ENCODE measurements at places on chromosomes 7 and 10.
A peak's percentile ranks its signal among the peaks of the same experiment; 100 is the strongest.

DNA sequence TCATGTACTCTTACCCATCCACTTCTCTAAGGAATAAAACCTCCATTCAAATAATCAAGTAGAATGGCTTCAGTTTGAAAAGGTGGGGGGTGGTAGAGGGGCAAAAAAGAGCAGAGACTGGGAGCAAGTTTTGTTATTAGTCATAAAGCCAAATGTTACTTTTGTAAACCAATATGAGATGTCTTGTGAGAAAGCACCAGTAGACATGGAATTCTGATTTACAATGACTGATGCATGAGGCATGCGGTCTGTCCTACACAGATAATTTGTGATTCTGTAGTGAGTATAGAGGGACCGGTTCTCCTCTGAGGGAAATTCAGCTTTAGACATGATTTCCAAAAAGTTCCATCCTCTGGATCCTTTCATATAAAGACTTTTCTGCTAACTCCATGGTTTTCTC, 12.9 kb upstream of the ABCA13 start:
- no peak for DNase-seq

DNA sequence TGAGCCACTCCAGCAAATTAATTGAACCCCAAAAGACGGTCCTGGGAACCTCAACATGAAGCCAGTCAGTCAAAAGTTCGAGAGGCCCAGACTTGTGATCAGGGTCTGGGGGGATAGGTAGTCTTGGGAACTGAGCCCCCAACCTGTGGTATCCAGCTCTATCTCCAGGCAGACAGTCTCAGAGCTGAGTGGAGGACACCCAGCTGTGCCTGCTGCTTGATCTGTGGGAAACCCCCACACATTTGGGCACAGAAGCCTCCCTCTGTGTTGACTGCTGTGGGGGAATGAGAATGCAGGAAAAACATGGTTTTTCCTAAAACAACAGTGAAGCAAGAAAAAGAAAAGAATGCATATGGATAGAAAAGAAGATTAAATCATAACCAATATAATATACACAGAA, 16.3 kb upstream of the SNX8 start:
- no peak for DNase-seq

- DNase-seq, result no peak
Observed at GRCh38 chr7:128742206-128742605, 3.0 kb downstream of the CALU start.

- DNase-seq, result no peak
Observed at GRCh38 chr10:34768261-34768971, 46.7 kb downstream of the PARD3 start.

GRCh38 chr7:81990395-81990794, 220.5 kb upstream of the HGF start:
- DNase-seq, result no peak

GRCh38 chr10:65796472-65796871, 1129.4 kb upstream of the LRRTM3 start:
- DNase-seq, result no peak

DNA sequence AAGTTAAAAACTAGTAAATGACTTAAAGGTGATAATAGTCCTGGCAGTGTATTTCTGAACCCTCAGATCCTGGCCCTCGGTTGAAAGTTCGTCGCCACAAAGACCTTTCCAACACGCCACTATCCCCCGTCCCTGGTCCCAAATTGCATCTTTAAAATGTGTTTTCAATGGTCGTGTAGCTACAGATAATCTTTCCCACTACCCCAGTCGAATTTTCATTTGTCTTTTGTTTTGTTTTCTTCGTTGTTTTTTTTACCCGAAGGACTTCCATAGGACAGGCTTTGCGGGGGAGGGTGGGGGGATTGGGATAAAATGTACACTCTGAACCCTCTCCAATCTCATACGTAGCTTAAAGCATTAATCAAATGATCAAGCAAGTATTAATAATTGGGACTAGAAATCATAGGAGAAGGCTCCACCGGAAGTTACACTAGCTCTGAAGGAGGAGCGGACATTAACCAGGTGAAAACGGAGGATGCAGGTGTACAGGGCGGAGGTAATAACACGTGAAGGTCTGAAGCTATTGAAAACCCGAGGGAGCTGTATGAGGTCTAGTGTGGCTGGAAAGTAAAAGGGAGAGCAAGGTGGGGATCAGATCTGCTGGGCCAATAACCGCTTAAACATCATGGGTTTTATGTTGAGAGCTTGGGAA, 32.8 kb upstream of the PHF14 start:
- DNase-seq, result peak; percentile 14

DNA sequence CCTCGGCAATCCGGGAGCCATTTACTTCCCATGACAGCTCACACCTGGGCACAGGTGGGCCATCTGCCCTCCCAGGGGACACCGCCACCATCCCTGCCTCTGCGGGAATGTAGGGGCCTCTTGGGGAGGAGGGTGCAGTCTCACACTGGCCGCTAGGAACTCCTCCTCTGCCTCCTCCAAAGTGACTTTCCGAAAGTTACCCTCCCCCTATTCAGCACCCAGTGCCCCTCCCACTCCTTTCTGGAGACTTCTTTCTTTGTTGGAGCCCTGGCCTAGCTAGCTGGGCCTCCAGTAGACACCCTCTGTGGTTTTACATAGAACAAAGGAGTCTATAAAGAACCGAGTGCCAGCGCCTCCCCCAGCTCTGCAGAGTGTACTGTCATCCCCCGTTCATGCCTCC, 45.8 kb upstream of the MNX1 start:
- no peak for DNase-seq

DNA sequence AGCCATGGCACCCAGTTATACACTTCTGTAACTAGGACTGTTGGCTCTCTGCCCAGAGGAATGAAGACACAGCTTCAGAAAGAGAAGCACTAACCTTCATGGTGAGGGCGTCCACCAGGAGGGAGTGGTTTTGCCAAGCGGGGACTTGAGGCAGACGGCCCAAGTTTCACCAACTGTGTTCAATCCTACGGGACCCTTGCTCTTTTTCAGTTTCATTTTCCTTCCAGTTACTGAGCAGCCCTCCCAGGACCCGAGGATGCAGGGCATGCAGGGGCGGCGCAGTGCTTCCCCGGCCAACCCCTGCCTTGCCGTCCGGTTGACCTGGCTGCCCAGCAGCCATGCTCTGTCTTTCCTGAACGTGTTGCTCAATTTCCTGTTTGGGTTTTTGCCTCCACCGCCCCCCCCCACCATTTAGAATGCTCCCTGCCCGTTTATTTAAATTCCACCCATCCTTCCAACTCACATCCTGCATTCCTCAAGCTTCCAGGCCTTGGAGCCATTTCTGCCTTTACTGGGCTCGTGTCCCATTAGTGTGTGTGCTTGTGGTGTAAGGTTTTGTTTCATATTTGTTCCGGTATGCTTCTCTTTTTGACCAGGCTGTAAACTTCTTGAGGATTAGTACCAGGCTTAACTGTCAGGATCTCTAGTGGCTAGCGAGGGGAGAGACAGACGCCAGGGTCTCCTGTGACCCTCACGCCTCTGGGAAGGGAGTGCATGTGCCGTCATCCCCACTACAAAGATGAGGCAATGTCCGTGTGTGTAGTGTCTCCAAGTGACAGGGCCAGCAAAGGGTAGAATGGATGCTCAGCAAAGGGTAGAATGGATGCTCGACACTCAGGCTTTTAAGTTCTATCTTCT, 31.6 kb downstream of the IL15RA start:
- DNase-seq, result peak; percentile 81

DNA sequence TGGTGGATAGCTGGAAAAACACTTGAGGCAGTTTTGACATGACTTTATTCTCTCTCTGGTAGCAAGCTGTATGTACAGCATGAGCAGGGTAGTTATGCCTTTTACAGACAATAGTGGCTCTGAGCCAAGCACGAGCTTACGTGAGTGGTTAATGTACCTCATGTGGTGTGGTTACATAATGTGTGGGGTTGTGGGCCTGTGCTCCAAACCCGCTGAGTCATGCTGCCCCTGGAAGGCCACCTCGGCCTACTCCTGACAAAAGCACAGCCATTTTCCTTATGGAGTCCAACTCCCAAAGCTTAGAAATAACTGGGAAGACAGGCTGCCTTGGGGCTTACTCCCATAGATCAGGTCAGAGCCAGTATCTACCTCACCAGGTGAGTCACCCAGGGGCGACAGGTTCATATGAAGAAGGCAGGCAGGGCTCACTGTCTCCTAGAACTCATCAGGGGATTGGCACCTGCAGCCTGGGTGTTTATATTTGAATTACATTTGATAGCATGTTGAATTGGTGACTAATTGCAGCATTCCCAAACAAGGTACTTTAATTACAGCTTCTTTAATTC, 404.5 kb downstream of the ADRA2A start:
- no peak for DNase-seq

DNA sequence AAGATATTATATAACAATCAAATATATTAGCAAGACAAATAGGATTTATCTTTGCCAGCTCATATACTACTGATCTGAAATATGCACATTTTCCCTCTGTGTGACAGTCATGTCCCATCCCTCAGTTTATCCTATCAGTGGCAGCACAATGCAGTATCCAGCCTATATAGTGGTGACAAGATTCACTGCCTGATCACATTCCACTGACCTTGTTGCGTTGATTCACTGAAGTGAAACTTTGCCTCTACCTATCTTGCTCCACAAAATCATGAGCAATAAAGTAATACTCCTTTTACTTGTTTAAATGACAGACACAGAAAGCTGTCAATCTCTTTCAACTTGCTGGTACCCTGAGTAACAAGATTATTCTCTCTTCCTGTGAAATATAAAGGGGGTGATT, 6.3 kb downstream of the PSMA2 start:
- DNase-seq, result no peak

GRCh38 chr7:74405191-74405898, 48.4 kb upstream of the GTF2IRD1 start:
- peak; percentile 28 for DNase-seq

DNA sequence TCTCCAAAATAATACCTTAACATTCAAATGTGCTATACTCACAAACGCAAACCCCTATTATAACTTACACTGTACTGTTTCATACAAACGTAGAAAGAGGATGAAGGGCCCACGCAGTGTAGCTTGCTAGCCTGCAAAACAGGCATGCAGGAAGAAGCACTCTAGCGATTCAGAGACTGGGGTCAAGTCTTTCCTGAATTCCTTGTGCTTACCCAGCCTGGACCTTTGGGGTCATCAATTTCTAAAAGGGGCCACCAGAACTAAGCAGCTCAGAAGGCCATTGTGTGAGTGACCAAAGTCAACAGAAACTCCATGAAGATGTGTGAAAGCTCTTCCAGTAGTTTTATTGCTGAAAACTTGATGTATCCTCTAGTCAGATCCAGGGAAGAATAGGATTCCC, 111.9 kb downstream of the SVIL start:
- no peak for DNase-seq

- no peak for DNase-seq
Observed at GRCh38 chr7:36272567-36273269, 116.9 kb upstream of the ANLN start.

- no peak for DNase-seq
Observed at GRCh38 chr7:2934211-2934731, 90.2 kb upstream of the GNA12 start.

GRCh38 chr7:3151784-3152183, 108.1 kb upstream of the CARD11 start:
- no peak for DNase-seq

GRCh38 chr10:115706488-115707076, 566.4 kb downstream of the GFRA1 start:
- peak; percentile 49 for DNase-seq

GRCh38 chr7:119984247-119984646, 288.7 kb upstream of the KCND2 start:
- DNase-seq, result no peak

DNA sequence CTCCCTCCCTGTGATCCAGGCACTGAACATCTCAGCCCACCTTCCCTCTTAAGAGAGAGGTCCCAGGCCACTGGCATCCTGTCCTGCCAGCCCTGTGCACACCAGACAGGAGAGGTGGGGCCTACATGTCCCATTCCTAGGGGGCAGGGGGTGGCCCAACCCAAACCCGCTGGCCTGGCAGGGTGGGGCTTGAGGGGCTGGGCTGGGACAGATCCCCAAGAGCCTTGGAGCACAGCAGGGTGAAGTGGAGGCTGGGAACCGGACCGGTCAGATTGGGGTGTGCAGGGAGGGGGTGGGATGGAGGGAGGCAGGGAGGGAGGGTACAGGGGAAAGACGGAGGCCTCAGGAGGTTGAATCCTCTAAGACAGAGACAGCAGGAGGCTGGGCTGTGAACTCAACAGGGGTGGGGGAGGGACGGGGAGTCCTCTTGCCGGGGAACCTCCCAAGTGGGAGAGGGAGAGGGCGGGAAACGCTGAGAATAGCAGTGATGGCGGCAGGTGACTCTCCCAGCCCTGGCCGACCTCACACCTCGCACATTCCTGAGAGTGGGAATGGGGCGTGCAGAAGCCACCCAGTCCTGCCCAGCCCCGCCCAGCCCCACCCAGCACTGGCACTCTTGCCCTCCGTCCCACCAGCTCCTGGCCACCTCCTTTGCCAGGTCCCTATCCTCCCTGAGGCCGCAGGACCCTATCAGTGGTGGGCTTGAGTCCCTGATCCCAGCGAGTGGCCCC, 6.7 kb downstream of the TSC22D4 start:
- no peak for DNase-seq

- DNase-seq, result no peak
Observed at GRCh38 chr10:95860166-95860940, 47.4 kb upstream of the CC2D2B start.

GRCh38 chr10:53135213-53135896, 362.8 kb upstream of the MBL2 start:
- DNase-seq, result no peak

DNA sequence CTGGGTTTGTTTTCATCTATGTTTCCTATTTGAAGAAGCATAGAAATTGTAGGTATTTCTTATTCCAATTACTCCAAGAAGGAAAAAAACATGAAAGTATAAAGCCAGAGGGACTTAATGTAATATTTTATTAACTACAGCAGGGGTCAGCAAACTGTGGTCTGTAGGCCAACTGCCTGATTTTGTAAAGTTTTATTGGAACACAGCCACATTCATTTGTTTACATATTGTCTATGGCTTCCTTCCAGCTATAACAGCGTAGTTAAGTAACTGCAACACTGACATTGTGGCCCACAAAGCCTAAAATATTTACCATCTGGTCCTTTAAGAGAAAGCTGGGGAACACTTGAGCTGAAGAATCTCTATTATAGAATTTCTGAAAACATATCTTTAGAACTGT, 306.2 kb downstream of the BICC1 start:
- DNase-seq, result no peak

DNA sequence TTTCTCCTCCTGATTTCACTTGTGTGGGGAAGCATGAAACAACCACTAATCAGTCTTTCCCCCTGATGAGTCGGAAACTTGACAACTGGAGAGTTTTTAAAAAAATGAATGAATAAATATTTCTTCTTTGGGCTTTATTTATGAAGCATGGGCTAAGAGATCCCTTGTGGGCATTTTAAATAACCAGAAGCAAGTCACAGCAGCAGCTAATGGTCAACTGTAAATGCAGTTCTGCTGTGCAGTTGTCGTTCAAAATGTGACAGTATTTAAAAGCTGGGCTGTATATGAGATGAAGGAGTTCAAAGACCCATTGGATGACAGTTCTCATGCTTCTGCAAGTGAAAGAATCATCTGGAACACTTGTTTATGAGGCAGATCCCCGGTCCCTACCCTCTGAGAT, 54.1 kb downstream of the STEAP1B start:
- no peak for DNase-seq

- DNase-seq, result no peak
Observed at GRCh38 chr7:4801839-4802231, 26.4 kb downstream of the AP5Z1 start.
